ENCODE measurements at places on chromosomes 7 and 10.

- no peak for DNase-seq
Measured at GRCh38 chr10:51716981-51717380, 17.6 kb upstream of the CSTF2T start.

DNA sequence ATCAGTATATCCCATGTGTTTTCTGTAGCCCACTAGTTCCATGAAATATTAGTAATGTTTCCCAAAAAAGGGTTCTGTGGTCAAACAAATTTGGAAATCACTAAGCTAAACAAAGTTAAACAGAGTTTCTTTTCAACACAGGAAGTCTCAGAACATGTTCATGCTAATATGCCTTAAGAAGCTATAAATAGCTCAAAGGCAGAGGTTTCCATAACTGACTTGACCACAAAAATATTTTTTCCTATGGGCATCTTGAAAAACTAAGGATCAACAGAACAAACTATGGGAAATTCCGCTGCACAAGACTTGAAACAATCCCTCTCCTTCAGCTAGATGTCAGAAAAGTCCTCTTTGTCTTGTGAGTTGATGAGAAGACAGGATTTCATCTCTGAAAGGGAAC is 59.7 kb downstream of the SEM1 start:
- DNase-seq, result no peak

- DNase-seq, result no peak
Measured at GRCh38 chr10:70781461-70782051, 3.6 kb downstream of the TBATA start.

- DNase-seq, result no peak
Measured at GRCh38 chr10:68796605-68797004, 30.7 kb upstream of the STOX1 start.

- DNase-seq, result no peak
Measured at GRCh38 chr10:78630944-78631838, 437.6 kb upstream of the ZMIZ1 start.

DNA sequence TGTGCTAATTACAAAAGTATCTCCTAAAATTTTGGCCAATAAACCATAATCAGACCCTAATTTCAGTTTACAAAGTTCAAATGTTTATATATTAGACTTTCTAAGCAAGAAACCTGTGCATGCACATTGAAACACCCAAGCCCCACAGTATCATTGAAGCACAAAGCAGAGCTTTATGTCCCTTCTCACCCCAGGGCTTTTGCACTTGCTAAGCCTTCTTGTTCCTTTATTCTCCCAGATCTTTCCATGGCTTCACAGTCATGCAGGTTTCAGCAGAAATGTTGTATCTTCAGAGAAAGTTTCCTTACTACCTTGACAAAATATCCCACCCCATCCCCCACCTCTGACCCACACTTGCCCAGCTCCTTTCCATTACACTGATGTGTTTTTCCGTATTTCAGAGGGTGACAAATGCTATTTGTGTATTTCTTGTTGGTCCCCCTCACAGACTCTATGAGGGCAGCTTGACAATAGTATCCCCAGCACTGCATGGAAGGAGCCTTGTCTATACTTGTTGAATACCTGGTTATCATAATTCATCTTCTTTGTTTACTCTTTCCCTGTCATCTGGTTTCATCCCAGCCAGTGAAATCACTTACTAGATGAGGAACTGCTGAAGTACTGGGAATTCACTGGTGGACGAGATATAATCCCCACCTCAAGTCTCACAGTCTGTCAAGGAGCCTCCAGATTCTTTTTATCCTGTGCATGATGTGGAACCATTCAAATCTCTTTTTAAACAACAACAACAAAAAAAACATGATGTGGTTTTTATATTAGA is 24.0 kb upstream of the PCGF5 start:
- DNase-seq, result no peak

DNA sequence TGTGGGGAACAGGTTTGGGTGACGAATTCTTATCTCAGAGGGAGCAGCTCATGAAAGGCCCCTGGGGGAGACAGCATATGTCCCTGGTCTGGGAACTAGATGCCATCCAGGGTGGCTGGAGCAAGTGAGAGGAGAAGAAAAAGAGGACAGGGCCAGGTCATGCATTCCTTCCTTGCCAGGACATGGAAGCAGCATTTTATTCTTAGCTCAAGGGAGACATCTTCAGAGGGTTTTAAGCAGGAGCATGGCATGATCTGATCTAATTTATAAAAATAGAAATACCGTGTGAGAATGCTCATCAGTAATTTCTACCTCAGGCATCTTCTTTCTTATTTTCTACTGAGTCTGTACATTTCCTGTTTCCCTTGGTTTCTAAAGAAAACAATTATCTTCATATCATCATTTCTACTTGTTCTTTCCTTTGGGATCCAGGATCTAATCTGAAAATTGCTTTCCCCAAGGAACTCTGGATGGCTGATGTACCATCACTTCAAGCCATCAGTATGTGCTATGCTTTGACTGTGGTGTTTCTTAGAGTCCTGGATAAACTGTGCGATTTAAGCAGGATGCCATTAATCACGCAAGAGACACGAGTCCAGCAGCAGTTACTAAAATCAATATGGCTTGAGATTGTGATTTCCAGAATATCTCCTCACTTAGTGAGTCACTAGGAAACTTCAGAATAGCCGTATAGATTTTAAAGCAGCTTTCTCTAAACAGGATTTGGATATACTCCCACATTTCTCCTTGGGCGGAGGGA is 386.2 kb downstream of the GALNT17 start:
- no peak for DNase-seq

DNA sequence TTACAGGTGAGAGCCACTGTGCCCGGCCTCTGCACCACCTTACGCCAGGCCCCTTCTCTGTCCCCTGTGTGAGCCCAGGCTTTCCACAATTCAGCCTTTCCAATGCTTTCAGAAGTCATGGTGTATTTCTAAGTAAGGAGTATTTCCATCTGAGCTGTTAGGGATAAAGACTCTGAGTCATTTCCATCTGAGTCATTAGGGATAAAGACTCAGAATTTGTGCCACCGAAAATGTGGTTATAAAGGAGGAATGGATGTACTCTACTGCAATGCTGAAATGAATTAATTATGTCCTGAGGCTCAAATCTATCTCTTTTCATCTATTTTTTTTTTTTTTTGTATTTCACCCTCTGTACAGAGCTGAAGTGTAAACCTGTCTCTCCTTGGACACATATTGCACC is 84.0 kb downstream of the GATA3 start:
- DNase-seq, result no peak

GRCh38 chr10:126062131-126063032 is 166.0 kb downstream of the FANK1 start:
- no peak for DNase-seq

GRCh38 chr7:72710983-72711382 is 117.0 kb downstream of the TYW1B start:
- no peak for DNase-seq

GRCh38 chr7:112097524-112097923 is 108.7 kb downstream of the DOCK4 start:
- DNase-seq, result no peak

- DNase-seq, result no peak
Measured at GRCh38 chr10:9858816-9859215, 1158.9 kb upstream of the CELF2 start.

GRCh38 chr7:49670991-49671390 is 102.4 kb upstream of the VWC2 start:
- no peak for DNase-seq

GRCh38 chr7:118039963-118040489 is 143.9 kb upstream of the LSM8 start:
- DNase-seq, result no peak

- no peak for DNase-seq
Measured at GRCh38 chr7:38273286-38273995, at the start of gene TARP. TARP (minus strand) TSS chr7:38273636.

DNA sequence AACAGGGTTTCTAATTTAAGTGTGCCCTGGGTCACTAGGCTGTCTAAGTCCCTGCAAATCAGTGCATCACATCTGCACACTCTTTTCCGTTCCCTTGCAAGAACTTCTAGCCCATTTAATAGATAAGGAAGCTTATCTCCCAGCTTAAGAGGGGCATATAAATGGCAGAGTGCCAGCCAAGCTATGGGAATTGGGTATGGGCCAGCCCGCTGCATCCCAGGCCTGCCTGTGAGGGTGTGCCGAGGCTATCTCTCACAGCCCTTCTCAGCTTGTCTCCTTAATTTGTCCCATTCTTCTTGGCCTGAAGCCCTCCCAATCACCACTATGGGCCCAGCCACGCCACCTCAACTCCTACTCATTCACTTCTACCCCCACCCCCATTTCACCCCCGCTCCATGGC is 14.7 kb downstream of the AQP1 start:
- peak; percentile 8 for DNase-seq

- DNase-seq, result no peak
Measured at GRCh38 chr10:70934701-70935100, 46.3 kb upstream of the PCBD1 start.

DNA sequence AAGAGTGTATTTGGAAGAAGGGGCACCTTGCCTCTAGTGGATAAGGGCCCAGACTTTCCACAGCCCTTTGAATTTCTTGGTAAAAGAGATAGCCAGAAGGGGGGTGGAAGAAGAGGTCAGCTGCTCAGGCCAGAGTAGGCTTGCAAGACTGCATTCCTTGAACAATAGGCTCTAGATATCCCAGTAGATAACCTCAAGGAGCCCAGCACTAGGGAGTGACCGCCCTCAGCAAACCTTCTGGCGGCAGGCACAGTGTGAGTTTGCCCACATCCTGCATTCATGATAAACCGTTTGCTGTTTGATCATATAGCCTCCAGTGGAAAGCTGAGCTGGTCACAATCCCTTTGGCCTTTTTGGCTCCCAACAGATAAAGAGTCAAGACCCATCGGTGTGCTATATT is 70.5 kb downstream of the NPY start:
- DNase-seq, result no peak

- DNase-seq, result no peak
Measured at GRCh38 chr7:105680505-105681187, 99.4 kb upstream of the EFCAB10 start.

- no peak for DNase-seq
Measured at GRCh38 chr10:127415901-127416581, 133.1 kb upstream of the NPS start.

- DNase-seq, result no peak
Measured at GRCh38 chr7:149721084-149721601, 52.2 kb downstream of the ZNF467 start.

- DNase-seq, result no peak
Measured at GRCh38 chr7:90900628-90901356, 304.7 kb downstream of the CDK14 start.

- no peak for DNase-seq
Measured at GRCh38 chr7:149409895-149410294, 51.0 kb downstream of the ZNF777 start.

DNA sequence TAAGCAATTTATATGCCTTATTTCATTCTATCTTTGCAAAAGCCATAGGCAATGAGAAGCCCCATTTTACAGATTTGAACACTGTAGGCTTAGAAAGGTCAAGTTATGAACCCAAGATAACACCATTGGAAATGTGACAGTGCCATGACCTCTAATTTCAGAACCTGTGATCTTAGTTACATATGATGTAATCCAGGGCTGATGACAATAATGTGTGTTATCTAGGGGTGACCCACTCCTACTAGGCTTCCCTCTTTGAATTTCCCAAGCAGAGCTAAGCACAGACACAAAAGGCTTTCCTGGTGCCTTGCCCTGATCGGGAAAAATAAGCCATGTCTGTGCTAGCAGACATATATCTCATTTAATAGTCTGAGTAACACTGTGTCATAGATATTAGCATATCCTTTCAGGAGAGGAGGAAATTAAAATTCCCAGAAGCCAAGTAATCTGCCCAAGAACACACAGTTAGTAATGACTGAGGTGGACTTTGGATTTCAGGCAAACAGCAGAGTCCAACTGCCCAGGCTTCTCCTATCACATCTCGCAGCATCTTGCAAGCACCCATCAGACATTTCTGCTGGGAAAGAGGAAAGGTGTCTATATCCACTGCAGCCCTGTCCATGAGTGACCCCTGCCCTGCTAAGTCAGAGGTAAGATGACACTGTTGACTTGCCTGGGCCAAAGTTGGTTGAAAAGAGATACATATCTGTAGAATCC is 2.8 kb upstream of the TECTB start:
- DNase-seq, result no peak

GRCh38 chr7:21030237-21030871 is 243.7 kb upstream of the SP8 start:
- no peak for DNase-seq

- no peak for DNase-seq
Measured at GRCh38 chr10:113819989-113820388, 33.9 kb downstream of the DCLRE1A start.

- DNase-seq, result no peak
Measured at GRCh38 chr10:107740962-107741690, 576.6 kb upstream of the SORCS1 start.

GRCh38 chr7:74185636-74186035 is 11.5 kb downstream of the EIF4H start:
- DNase-seq, result no peak

DNA sequence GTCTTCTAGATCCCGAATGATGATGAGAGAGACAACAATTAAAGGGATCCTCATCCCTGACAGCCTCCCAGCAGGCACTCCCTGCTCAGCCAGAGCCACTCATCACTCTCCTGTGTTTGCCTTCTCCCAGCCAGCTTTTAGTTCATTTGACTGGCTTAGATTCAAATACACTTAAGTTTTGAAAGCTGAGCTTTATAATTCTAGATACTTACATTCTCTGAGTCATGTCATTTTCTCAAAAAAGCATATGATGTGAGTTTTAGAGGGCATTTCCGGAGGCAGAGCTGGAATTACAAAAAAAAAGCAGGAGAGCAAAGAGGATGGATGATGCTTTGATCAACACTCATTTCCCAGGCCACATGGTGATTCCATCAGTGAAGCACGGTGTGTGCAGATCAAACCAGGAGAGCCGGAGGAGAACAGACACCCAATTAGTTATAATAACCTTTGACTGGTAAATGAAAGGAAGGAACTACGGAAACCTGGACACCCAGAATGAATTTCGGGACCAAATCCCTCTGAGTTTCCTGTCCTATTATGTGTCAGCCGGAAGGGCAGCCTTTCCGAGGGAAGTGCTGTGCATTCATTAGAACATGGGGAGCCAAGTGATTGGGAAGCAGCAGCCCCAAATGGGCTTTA is 81.5 kb upstream of the HPS1 start:
- DNase-seq, result no peak

DNA sequence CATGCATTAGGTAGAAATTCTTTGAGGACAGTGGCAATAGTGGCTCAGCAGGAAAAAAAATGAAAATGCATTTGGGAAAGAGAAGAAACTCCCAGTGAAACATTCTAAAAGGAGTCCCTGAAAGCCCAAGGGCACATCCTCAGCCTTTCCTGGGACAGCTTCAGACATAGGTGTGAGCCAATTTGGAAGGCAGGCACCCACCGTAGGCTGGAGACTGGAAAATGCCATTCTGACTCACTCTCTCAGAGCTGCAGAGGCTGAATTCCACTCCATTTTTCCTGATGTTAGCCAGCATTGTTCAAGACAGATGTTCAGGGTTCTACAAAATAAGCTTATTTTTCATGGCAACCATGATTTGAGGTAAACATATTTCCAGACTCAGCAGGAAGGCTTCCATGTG is 379.0 kb upstream of the FZD8 start:
- DNase-seq, result no peak

- DNase-seq, result no peak
Measured at GRCh38 chr10:131689954-131690757, 210.7 kb upstream of the PPP2R2D start.

GRCh38 chr10:59864141-59864962 is 42.0 kb downstream of the CCDC6 start:
- DNase-seq, result no peak
